ENCODE measurements at places on chromosomes 11 and 22. TPM values are rescaled to one million over a fixed set of nuclear protein-coding genes. Genes with fewer than 3 reads are reported as not detected.

ADAMTS15 gene
- polyA plus RNA-seq = 0.07 TPM

APLNR gene
- polyA plus RNA-seq = not detected

TRIM49 gene
- polyA plus RNA-seq = not detected

FAM83F gene
- not detected for polyA plus RNA-seq

TPCN2 gene
- polyA plus RNA-seq = 0.93 TPM

ARHGAP32 gene
- polyA plus RNA-seq = 58.1 TPM

DCHS1 gene
- 0.12 TPM for polyA plus RNA-seq

CSRP3 gene
- polyA plus RNA-seq = not detected

CEND1 gene
- polyA plus RNA-seq = 14.7 TPM

RIBC2 gene
- polyA plus RNA-seq = not detected

ATL3 gene
- polyA plus RNA-seq = 2.2 TPM

DBX1 gene
- polyA plus RNA-seq = not detected

TRPM5 gene
- not detected for polyA plus RNA-seq

MMP8 gene
- not detected for polyA plus RNA-seq

CNIH2 gene
- 5.1 TPM for polyA plus RNA-seq

PSMC3 gene
- 74.2 TPM for polyA plus RNA-seq

PPARA gene
- polyA plus RNA-seq = 0.71 TPM

OR5A1 gene
- not detected for polyA plus RNA-seq

SLCO2B1 gene
- 0.81 TPM for polyA plus RNA-seq

ZP1 gene
- polyA plus RNA-seq = not detected

OR4A16 gene
- not detected for polyA plus RNA-seq

Measured in Purkinje cell (primary cell).